ENCODE measurements at places on chromosomes 6 and 20. TPM values are rescaled to one million over a fixed set of nuclear protein-coding genes. Genes with fewer than 3 reads are reported as not detected.

Gene SOX4
- 3.5 TPM for total RNA-seq

Gene C20orf141
- not detected for total RNA-seq

Gene PTP4A1
- 35.2 TPM for total RNA-seq

GRCh38 chr6:32974016-32974333 lies 5.6 kb downstream of the BRD2 start:
- H3K36me3 ChIP-seq = peaks cover 92% of the 10 kb centered on the region
- H3K4me1 ChIP-seq = peaks cover 51% of the 10 kb centered on the region
- H3K4me3 ChIP-seq = peak overlapping the region; percentile 91
- DNase-seq = no peak

DNA sequence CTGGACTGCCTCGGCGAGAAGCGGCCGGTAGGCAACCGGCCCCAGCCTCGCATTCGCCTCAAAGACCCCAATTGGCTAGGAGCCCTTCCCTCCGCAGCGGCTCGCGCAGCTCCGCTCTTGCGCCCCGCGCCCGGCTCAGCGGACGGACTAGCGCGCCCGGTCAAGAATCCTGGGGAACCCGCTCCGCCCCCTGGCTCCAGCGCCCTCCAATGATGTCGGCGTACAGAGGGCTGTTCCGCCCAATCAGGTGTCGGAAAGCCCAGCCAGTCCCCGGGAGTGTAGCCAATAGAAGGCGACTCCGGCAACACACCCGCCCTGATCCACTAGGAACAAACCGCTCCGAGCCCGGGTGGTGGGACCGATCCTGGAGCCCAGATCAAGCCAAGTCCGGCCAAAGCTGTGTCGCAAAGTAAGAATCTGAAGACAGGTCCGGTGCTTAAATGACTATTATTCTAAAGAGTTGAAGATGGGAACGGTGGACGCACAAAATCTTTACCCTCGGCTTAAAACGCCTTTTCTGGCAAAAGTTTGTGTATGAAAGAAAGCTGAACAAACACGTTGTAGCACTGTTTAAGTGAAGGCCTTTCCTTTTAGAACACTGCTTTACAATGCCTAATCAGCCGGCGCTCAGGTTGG lies 132.2 kb downstream of the OGFRL1 start:
- H3K27ac ChIP-seq = no peak overlapping the region
- H3K4me3 ChIP-seq = peak overlapping the region; percentile 85
- H3K27me3 ChIP-seq = peaks cover 39% of the 10 kb centered on the region
- no peaks in the 10 kb centered on the region for H3K36me3 ChIP-seq
- peak; percentile 56 for DNase-seq

DNA sequence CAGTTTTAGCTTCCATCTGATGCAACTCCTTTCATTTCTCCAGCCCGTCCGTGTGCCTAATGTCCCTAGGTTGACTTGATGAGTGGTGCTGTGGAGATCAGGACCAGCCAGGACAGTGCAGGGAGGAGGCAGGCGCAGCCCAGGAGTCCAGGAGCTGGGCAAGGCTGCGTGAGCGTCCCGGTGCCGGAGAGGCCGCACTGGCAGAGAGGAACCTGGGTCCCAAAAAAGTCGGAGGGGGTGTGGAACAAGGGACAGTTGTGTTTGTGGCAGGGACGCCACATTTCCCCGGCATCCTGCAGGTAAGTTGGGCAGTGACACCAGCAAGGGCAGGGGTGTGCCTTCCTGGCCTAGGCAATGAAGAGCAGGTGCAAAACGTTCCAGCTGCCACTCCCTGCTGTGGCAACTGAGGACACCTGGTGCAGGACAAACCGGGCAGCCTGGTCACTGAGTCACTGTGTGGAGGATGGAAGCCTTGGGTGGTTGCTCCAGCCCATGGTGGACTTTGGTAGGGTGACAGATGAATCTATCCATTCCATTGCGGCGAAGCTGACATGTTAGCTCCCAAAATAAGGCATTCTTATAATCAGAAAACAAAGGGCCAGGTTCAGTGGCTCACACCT lies 53.2 kb downstream of the RAMACL start:
- peaks cover 9% of the 10 kb centered on the region for H3K36me3 ChIP-seq
- H3K27me3 ChIP-seq = no peaks in the 10 kb centered on the region
- DNase-seq = no peak
- no peak overlapping the region for H3K27ac ChIP-seq
- H3K4me3 ChIP-seq = no peak overlapping the region
- H3K4me1 ChIP-seq = no peaks in the 10 kb centered on the region

- no peaks in the 10 kb centered on the region for H3K27me3 ChIP-seq
- H3K36me3 ChIP-seq = peaks cover 18% of the 10 kb centered on the region
- peaks cover 6% of the 10 kb centered on the region for H3K4me1 ChIP-seq
- H3K4me3 ChIP-seq = no peak overlapping the region
- no peak for DNase-seq
Measured at GRCh38 chr6:157646012-157646411, 177.0 kb upstream of the SNX9 start.

DNA sequence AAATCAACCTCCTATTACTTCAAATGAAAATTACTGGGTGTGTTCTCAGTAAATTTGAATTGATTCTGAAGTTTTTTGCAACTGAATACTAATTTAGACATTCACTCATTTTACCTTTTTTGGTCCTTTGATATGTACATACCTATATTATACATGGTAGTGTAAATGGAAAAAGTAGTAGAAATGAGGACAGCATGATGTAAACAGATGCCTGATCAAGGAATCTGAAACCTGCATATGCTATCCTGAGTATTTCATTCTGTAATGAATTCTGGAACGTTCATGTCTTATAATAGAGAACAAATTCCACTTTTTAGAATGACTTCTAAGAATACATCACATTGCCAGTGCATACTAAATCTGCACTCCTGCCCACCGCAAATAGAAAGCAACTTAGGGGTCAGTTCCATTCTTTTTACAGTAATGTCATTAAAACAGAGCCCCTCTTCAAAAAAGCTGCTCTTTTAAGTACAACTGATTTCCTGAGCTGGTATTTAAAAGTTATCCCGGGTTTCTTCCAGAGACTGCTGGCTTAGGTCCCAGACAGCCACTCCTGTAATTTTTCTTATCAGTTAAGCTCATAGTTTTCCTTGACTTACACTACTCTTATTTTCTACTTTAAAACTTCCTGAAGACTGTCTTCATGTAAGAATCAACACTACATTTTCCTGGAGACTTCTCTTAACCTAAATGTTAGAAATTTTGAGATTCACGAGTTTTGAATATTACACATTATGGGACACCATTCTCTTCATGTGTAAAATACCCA lies 48.4 kb downstream of the MAP3K7 start:
- H3K4me1 ChIP-seq = peaks cover 27% of the 10 kb centered on the region
- DNase-seq = no peak
- no peaks in the 10 kb centered on the region for H3K27me3 ChIP-seq
- H3K27ac ChIP-seq = no peak overlapping the region

DNA sequence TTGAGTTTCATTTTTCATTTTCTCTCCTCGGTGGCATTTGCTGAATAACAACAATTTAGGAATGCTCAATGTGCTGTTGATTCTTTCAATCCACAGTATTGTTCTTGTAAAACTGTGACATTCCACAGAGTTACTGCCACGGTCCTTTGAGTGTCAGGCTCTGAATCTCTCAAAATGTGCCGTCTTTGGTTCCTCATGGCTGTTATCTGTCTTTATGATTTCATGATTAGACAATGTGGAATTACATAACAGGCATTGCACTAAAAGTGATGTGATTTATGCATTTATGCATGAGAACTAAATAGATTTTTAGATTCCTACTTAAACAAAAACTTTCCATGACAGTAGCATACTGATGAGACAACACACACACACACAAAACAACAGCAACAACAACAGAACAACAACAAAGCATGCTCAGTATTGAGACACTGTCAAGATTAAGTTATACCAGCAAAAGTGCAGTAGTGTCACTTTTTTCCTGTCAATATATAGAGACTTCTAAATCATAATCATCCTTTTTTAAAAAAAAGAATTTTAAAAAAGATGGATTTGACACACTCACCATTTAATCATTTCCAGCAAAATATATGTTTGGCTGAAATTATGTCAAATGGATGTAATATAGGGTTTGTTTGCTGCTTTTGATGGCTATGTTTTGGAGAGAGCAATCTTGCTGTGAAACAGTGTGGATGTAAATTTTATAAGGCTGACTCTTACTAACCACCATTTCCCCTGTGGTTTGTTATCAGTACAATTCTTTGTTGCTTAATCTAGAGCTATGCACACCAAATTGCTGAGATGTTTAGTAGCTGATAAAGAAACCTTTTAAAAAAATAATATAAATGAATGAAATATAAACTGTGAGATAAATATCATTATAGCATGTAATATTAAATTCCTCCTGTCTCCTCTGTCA lies 88.1 kb downstream of the SNAP25 start:
- H3K4me1 ChIP-seq = no peaks in the 10 kb centered on the region
- no peaks in the 10 kb centered on the region for H3K36me3 ChIP-seq
- H3K4me3 ChIP-seq = no peak overlapping the region

Measured in activated B cell treated with CpG ODN at 0.5 μM for 24 hours (primary cell).